ENCODE measurements at places on chromosomes 2 and 18.

DNA sequence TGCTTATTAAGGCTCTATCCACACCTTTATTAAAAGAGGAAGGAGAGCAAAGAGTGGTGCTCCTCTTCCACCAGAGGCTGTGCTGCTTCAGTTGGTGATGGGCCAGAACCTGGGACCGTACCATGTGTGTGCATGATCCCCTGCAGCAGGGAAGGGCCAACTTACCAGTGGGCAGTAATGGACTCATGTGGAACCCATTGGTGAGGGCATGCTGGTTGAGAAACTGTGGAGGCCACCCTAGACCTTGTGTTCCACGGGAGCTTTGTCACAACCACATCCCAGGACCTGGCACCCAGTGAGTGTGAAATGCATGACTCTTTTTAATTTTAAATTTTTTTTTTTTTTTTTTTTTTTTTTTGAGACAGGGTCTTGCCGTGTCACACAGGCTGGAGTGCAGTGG is 5.4 kb downstream of the UBE2F start:
- DNase-seq, result no peak

DNA sequence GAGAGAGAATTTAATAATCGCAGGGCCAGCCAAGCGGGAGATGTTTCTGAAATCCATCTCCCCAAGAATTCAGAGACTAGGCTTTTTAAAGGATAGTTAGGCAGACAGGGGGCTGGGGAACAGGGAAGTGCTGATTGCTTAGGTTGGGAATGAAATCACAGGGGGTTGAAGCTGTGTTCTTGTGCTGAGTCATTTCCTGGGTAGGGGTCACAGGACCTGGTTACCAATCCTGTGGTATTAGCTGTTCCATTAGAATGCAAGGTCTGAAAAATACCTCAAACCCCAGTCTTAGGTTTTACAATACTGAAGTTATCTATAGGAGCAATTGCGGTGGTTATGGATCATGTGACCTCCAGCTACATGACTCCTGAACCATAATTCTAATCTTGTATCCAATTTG is 4.6 kb downstream of the SP140 start:
- no peak for DNase-seq

GRCh38 chr2:235851828-235852525 is 316.2 kb downstream of the GBX2 start:
- DNase-seq, result no peak

DNA sequence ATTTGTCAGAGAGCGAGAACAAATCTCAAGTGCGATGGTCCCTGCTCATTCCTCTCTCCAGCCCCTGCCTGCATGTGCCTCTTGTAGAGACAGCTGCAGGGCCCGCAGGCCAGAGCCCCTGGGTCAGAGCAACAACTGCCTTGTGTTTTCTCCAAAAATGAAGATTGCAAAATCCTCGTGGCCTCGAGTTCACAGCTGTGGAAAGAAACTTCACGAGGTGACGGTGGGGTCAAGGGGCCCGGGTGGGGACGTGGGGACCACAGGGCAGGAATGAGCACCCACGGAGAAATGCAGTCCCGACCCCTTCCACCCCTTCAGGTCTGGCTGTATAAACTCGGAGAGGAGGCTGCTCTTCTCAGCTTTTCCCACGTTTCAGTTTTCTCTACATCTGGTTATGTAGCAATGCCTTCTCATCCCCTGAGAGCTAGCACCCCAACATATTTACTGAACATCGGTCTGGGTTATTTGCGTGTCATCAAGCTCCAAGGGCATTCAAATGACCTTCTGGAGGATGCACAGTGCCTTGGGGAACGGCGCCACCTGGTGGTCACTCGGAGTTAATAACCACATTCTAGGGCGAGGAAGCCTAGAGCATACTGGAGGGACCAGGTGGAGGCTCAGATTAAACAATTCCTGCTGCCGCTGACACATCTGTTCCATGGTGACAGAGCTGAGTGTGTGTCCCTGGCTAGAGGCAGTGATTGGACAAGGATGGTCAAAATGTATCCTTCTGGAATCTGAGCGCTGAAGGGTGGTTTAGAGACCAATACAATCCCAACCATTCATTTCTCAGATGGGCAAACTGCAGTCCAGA is 91.4 kb upstream of the CYRIA start:
- DNase-seq, result peak; percentile 66

GRCh38 chr2:45625824-45626223 is 14.8 kb upstream of the SRBD1 start:
- DNase-seq, result no peak

DNA sequence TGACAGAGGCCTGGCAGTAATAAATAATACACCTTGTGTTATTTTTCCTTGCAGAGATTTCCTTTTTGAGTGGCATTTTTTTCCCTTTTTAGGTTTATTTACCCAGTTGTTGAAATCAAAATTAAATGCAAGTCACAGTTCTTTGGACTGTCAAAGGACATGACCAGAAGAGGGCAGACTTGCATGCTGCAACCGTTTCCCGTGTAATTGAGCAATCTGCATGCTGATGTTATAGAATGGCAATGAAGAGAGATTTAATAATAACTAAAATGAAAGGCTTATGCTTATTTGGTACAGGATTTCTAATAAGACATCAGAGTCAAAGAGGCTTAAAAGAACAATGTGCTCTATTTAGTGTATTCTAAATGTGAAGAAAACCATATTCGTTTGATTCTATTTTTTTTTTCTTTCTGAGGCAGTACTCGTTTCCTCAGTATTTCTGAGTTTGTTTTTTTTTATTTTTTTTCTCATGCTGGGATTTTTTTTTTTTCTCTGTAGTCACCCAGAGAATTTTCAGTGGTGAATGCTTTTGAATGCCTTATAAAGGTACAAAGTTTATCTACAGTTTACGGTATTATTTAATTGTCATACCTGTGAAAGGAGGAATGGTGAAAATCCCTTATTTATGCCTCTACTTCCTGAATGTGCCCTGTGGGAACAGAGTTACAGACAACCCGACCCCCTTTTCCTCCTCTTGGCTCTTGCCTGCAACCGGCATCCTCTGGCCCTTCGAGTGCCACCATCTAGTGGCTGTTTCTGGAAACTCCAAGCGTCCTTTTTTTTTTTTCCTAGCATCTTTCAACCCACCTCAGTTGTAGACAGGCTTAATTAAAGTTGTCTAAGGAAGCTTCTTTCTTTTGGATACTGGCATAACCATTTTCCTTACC is 368.5 kb downstream of the LRRTM1 start:
- DNase-seq, result peak; percentile 61

- peak; percentile 58 for DNase-seq
These were observed 62.3 kb upstream of the CCDC195 start for GRCh38 chr2:224778474-224778877.

GRCh38 chr2:100821255-100821910 is 1.4 kb downstream of the NPAS2 start:
- DNase-seq, result no peak

DNA sequence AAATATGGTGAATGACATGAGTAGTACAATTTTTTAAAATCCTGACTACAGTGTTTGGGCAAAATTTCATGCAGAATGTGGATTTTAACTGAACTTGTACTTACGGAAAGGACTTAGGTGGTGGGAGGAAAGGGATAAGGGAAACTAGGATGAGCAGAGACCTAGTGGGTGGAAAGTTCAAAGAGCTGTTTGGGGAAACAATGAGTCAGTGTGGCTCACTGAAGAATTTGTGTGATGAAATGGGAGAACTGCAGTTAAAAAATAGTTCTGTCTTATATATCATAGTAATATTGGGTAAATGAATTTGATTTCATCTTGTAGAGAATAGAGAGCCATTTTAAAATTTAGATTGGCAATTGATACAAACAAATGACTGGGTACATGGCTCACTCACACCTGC is 220.1 kb upstream of the CTAGE1 start:
- no peak for DNase-seq

DNA sequence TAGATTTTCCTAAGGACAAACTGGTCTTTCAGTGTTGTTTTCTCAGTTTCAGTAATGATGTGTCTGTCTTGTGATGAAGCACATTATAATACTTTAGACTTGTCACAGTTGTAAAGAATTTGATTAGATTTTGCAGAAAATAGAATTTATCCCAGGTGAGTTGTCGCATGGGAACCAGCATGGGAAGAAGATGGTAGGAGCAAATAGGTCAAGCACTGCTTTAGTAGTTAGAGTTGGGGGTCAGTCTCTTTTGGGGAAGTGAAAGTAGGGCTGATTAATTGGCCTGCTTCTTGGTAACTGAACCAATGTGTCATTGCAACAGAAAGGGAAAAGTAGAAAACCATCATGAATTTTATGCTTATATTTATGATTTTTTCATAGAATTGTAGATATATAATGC is 153.2 kb upstream of the MYO3B start:
- DNase-seq, result no peak

GRCh38 chr2:153667475-153667874 is 188.9 kb upstream of the RPRM start:
- no peak for DNase-seq

GRCh38 chr2:42960002-42960841 is 167.8 kb upstream of the HAAO start:
- no peak for DNase-seq

All from MM.1S (cell line).